ENCODE measurements at places on chromosomes 1 and 21. TPM values are rescaled to one million over a fixed set of nuclear protein-coding genes. Genes with fewer than 3 reads are reported as not detected.

NBPF10 gene
- total RNA-seq, result 3.6 TPM

TMCO1 gene
- 36.6 TPM for total RNA-seq

CA14 gene
- not detected for total RNA-seq

CBR3 gene
- total RNA-seq, result 15.1 TPM

FBLIM1 gene
- not detected for total RNA-seq

PLPP3 gene
- 0.93 TPM for total RNA-seq

PEX10 gene
- total RNA-seq, result 12.4 TPM

AADACL3 gene
- total RNA-seq, result not detected

DNA sequence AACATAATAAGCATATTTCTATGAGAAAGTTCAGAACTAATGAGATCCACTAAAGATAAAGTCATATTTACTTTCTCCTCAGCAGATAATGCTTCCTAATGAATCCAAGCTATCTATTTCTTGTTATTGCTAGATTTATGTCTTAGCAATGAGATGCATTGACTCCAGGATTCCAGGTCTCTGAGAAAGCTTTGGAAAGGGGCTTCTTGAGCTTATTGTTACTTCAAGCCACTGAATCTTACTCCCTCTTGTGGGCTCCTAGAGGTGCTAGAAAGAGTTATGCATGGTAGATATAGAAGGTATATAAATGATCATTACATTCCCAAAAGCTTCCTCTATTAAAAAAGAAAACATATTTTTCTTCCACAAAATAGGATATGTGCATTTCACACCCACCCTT lies 246.4 kb upstream of the ADAMTS5 start:
- no peak for DNase-seq
- no peaks in the 10 kb centered on the region for H3K27me3 ChIP-seq
- H3K4me1 ChIP-seq, result no peaks in the 10 kb centered on the region
- H3K27ac ChIP-seq, result no peak overlapping the region
- no peak overlapping the region for H3K4me3 ChIP-seq
- no peaks in the 10 kb centered on the region for H3K36me3 ChIP-seq

- no peaks in the 10 kb centered on the region for H3K36me3 ChIP-seq
- H3K4me3 ChIP-seq, result no peak overlapping the region
- DNase-seq, result no peak
- H3K27ac ChIP-seq, result no peak overlapping the region
- H3K4me1 ChIP-seq, result no peaks in the 10 kb centered on the region
Observed at GRCh38 chr1:185656663-185657062, 77.5 kb upstream of the HMCN1 start.

DNA sequence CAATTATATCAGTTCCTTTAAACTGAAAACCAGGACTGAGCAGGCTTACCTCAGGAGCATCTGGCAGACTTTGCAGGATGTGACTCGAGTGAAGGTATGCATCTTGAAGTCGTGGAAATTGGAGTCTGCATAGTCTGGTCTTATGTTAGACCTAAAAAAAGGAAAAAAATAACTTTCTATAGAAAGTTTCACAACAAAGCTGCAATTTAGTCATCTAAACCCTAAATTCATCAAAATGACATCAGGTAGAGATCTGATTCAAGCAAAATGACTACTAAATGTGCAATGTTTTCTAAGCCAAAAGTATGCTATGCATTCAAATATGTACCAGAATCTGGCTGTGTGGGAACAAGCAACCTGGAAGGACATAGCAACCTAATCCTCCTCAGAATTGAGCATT lies 260.1 kb downstream of the VAV3 start:
- H3K36me3 ChIP-seq, result peaks cover 3% of the 10 kb centered on the region
- H3K27ac ChIP-seq, result no peak overlapping the region
- H3K4me1 ChIP-seq, result no peaks in the 10 kb centered on the region
- DNase-seq, result no peak
- no peaks in the 10 kb centered on the region for H3K27me3 ChIP-seq

DNA sequence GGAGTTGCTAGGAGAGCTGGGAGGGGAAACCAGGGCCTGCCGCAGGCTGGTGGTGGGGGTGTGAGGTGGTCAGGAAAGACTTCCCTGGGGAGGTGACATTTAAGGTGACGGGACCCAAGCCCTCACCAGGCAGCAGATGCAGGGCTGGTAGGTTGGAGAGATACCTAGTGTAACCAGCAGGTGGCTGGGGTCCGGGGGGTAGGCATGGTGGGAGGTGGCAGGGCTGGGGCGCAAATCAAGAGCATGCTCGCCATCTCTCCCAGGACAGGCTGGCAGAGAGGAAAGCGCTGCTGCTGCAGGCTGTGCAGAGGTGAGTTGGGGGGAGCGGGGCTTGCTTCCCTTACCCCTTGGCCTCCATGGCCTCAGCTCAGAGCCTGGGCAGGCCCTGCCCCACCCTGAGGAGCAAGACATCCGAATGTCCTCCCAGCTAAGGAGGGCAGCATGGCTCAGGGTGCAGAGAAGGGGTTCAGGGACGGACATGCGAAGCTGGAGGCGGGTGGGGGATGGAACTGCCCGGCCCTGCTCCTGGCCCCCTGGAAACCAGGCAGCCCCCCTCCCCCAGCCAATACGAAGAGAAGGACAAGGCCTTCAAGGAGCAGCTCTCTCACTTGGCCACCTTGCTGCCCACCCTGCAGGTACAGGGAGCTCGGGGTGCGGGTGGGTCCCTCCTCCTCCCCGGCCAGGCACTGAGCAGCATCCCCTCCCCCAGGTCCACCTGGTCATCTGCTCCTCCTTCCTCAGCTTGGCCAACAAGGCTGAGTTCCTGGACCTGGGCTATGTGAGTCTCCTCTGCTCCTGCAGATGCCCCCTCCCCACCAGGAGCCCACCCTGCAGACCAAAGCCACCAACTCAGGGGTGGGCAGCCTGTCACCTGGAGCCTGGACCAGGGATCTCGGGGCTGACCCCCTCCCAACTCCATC lies 4.0 kb downstream of the RNF207 start:
- no peaks in the 10 kb centered on the region for H3K36me3 ChIP-seq
- peaks cover 6% of the 10 kb centered on the region for H3K4me1 ChIP-seq
- peaks cover 3% of the 10 kb centered on the region for H3K27me3 ChIP-seq
- H3K4me3 ChIP-seq, result no peak overlapping the region
- no peak overlapping the region for H3K27ac ChIP-seq

DNA sequence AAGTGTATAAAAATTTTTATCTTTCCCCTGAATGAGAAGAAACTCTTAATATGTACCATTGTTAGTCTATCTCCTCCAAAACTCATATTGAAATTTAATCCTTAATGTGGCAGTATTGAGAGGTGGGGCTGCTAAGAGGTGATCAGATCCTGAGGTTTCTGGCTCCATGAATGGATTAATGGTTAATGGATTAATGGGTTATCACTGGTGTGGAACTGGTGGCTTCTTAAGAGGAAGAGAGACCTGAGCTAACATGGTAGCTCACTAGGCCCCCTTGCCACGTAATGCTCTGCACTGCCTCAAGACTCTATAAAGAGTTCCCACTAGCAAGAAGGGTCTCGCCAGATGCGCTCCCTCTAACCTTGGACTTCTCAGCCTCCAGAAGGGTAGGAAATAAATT lies 70.6 kb upstream of the ZBTB18 start:
- no peak overlapping the region for H3K4me3 ChIP-seq
- no peak overlapping the region for H3K27ac ChIP-seq
- no peaks in the 10 kb centered on the region for H3K4me1 ChIP-seq
- H3K36me3 ChIP-seq, result no peaks in the 10 kb centered on the region
- no peak for DNase-seq
- H3K27me3 ChIP-seq, result no peaks in the 10 kb centered on the region

GRCh38 chr1:19257178-19257914 lies 5.7 kb downstream of the MRTO4 start:
- no peak for DNase-seq
- no peak overlapping the region for H3K27ac ChIP-seq
- H3K36me3 ChIP-seq, result peaks cover 22% of the 10 kb centered on the region
- H3K4me3 ChIP-seq, result no peak overlapping the region
- peaks cover 5% of the 10 kb centered on the region for H3K4me1 ChIP-seq

- no peaks in the 10 kb centered on the region for H3K36me3 ChIP-seq
- no peak for DNase-seq
- no peaks in the 10 kb centered on the region for H3K4me1 ChIP-seq
- no peaks in the 10 kb centered on the region for H3K27me3 ChIP-seq
- no peak overlapping the region for H3K4me3 ChIP-seq
Observed at GRCh38 chr21:35329940-35330660, 281.0 kb upstream of the RUNX1 start.

- no peak for DNase-seq
- no peak overlapping the region for H3K27ac ChIP-seq
- no peak overlapping the region for H3K4me3 ChIP-seq
- H3K4me1 ChIP-seq, result no peaks in the 10 kb centered on the region
- H3K27me3 ChIP-seq, result peaks cover 10% of the 10 kb centered on the region
Observed at GRCh38 chr1:213326281-213327016, 275.4 kb downstream of the RPS6KC1 start.

- H3K27me3 ChIP-seq, result no peaks in the 10 kb centered on the region
- no peaks in the 10 kb centered on the region for H3K36me3 ChIP-seq
- H3K27ac ChIP-seq, result no peak overlapping the region
Observed at GRCh38 chr1:175354080-175354479, 161.5 kb upstream of the KIAA0040 start.

DNA sequence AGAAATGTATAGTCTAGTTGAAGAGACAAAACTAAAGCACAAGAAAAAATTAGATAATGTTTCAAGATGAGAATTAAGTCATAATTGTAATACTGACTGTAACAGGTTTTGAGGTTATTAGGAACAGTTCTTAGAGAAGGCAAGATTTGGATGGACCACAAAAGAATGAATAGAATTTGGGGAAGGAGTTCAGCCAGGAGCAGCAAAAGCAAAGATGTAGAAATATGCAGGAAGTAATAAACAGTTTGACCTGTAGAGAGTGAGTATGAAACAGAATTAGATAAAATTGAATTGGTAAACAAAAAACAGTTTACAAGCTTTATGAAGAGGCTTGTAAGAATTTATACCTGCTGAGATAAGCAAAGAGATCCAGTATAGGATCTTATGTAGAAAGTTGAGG lies 16.3 kb downstream of the VPS45 start:
- peaks cover 54% of the 10 kb centered on the region for H3K36me3 ChIP-seq
- no peak for DNase-seq
- no peaks in the 10 kb centered on the region for H3K27me3 ChIP-seq
- H3K27ac ChIP-seq, result no peak overlapping the region

GRCh38 chr1:214295934-214296333 lies 15.0 kb downstream of the SMYD2 start:
- H3K27ac ChIP-seq, result no peak overlapping the region
- H3K4me1 ChIP-seq, result no peaks in the 10 kb centered on the region
- H3K4me3 ChIP-seq, result no peak overlapping the region
- no peaks in the 10 kb centered on the region for H3K36me3 ChIP-seq
- DNase-seq, result no peak

GRCh38 chr1:212696721-212697331 lies 2.8 kb downstream of the BATF3 start:
- no peak overlapping the region for H3K4me3 ChIP-seq
- H3K27me3 ChIP-seq, result peaks cover 21% of the 10 kb centered on the region
- H3K27ac ChIP-seq, result no peak overlapping the region
- peaks cover 13% of the 10 kb centered on the region for H3K4me1 ChIP-seq
- no peak for DNase-seq
- no peaks in the 10 kb centered on the region for H3K36me3 ChIP-seq

GRCh38 chr21:45306832-45307571 lies 19.3 kb upstream of the POFUT2 start:
- H3K4me3 ChIP-seq, result no peak overlapping the region
- H3K27ac ChIP-seq, result no peak overlapping the region
- no peaks in the 10 kb centered on the region for H3K36me3 ChIP-seq
- no peak for DNase-seq

DNA sequence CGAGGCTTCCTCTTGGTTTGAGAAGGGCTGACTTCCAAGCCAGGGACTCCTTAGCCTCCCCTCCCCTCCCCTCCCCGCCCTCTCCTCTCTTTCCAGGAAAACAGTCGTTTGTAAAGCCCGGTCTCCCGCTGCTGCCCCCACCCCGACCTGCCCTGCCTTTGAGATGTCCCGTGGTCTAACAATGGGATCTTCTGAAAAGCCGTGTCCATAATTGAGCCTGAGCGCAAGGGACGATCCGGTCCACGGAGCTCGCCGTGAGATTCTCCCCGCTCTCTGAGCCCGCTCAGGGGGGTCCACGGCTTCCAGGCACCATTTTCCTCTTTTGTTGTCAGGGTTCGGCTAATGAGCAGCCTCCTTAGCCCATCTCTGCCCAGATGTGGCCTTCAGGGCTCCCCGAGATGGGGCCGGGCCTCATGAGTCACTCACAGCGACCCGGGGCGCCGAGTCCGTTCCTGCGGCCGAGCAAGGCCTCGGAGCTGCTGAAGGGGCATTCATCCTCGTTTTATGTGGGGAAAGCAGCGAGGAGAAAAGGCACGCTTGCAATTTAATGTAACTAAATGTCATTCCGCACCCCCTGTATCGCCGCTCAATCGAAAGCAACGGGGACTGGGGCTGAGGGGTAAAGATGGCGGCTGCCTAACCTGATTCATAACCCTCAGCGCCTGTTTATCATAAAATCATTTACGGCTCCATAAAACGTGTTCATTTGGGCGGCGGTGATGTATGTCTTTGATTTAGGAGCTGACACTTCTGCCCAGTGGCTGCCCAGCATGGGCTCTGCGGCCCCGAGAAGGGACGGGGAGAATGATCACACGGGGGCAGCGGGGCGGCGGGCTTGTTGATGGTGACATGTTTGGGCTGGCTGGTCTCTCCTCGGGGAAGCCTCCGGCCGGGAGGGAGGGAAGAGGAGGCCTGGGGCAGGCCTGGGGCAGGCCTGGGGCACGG lies 232.6 kb upstream of the C1orf174 start:
- peaks cover 18% of the 10 kb centered on the region for H3K27me3 ChIP-seq
- H3K36me3 ChIP-seq, result no peaks in the 10 kb centered on the region
- H3K4me1 ChIP-seq, result no peaks in the 10 kb centered on the region
- DNase-seq, result no peak
- no peak overlapping the region for H3K4me3 ChIP-seq

GRCh38 chr1:161153176-161153575 lies 602 bp upstream of the UFC1 start:
- peaks cover 13% of the 10 kb centered on the region for H3K36me3 ChIP-seq
- peaks cover 2% of the 10 kb centered on the region for H3K27me3 ChIP-seq
- H3K4me3 ChIP-seq, result peak overlapping the region; percentile 93
- no peak for DNase-seq
- H3K4me1 ChIP-seq, result peaks cover 12% of the 10 kb centered on the region

DNA sequence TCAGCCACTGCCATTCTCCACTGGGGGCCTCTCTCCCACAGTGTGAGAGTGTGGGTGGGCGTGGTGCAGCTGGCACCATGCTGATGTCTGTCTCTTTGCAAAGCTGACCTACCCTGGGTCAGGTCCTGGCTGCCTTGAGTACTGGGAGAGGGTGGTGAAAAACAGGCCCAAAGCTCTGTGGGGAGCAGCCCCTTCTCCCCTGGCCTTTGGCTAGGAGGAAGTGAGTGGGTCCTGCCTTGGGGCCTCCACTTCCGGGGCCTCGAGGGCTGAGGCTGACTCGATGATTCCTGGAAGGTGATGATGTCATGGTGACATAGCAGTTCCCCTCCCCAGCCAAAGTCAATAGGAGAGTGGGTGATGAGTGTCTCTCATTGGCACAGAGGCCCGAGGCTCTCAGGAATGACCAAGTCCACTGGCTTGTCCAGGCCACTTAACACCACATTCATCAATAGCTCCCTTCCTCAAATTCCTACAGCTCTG lies 53.0 kb downstream of the IER5 start:
- H3K27ac ChIP-seq, result no peak overlapping the region
- no peak overlapping the region for H3K4me3 ChIP-seq
- H3K4me1 ChIP-seq, result peaks cover 3% of the 10 kb centered on the region
- DNase-seq, result no peak

GRCh38 chr1:108107658-108108057 lies 92.5 kb downstream of the SLC25A24 start:
- no peaks in the 10 kb centered on the region for H3K36me3 ChIP-seq
- no peaks in the 10 kb centered on the region for H3K27me3 ChIP-seq
- no peak overlapping the region for H3K27ac ChIP-seq

- no peak for DNase-seq
- H3K27me3 ChIP-seq, result no peaks in the 10 kb centered on the region
- H3K36me3 ChIP-seq, result peaks cover 2% of the 10 kb centered on the region
- no peak overlapping the region for H3K4me3 ChIP-seq
Observed at GRCh38 chr21:37385179-37385765, 18.7 kb downstream of the DYRK1A start.

Data from T-cell (primary cell).